Activated CD8-positive, alpha-beta memory T cell treated with anti-CD3 and anti-CD28 coated beads for 4 hours (primary cell): ENCODE measurements at places on chromosomes 5 and 9.

- DNase-seq: no peak
These were observed 252.9 kb downstream of the CWC27 start for GRCh38 chr5:65021527-65022226.

GRCh38 chr5:126437721-126438120, 14.5 kb downstream of the GRAMD2B start:
- no peak for DNase-seq

DNA sequence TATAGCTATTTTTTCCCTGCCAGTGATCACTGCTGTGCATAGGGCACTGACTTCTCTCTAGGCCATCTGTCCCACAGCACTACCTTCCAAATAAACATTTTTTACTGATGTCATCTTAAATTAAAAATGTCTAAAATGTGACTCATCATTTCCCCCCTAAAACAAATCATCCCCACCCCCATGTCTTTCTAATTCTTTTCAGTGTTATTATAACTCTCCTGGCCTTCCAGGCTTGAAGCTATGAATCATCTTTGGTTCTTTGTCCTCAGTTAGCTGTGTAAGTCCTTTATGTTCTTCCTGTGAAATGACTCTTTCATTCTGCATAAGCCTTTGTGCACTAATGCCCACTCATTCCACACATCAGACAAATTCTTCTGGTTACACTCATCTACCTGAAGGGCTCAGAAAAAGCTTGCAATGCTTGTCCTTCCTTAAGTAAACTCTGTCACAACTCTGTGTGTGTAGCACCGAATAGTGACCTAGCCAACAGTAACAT, 78.1 kb downstream of the CFAP95 start:
- DNase-seq: no peak

DNA sequence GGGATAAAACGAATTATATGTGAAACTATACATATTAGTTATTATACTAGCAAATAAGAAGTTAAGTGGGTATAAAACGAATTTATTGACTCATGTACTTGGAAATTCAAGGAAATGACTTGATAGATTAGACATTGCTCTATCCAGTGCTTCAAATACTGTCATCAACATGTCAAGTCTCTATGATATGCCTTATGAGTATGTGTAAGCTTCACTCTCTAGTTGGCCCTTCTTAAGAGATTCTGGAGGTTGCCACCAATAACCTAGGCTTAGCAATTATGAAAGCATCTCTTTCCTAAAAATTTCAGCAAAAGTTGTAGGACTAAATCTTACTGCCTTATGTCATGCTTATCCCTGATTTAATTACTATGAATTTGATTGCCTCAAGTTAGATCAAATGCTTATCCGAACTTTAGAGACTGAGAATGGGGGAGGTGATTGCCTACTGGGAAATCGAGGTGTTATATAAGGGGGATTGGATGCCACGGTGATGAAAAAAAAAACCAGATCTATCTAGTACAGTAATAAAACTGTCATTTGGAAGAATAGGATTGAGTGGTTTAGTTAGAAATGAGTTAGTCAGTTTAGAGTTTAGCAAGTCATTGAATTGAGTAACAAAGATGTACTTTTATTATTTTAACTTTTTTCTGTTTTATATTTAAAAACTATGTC, 46.9 kb downstream of the CSNK1G3 start:
- DNase-seq: no peak

- no peak for DNase-seq
These were observed 39.7 kb downstream of the SLC6A7 start for GRCh38 chr5:150229571-150229970.

DNA sequence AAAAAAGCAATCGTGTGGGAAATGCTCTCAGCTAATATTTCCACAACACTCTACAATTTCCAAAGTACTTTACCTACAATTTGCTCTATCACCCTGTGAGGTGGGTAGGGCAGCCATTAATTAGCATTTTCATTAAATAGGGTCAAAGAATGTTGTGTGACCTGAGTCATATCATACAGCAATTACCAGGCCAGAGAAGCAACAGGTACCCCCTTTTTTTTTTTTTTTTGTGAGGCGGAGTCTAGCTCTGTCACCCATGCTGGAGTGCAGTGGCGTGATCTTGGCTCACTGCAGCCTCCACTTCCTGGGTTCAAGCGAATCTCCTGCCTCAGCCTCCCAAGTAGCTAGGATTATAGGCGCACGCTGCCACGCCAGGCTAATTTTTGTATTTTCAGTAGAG, 108.8 kb upstream of the RETREG1 start:
- DNase-seq: no peak

GRCh38 chr9:21836437-21837161, 34.2 kb downstream of the MTAP start:
- DNase-seq: no peak

DNA sequence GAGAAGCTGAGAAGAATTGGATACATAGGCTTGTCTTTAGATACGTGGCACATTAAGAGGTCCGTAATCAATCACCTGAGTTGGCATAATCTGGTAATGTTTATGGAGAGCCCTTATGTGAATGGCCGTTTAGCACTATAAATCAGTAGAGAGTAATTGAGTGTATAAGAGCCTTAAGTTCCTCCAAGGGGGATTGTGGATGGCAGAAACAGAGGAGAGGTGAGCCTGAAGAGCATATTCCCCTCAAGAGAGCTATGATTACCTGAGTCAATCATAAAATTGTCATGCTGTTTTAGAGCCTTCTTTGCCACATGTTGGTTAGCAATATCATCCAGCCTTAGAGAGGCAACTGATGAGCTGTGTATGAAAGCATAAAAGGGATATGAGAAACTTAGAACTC, 58.8 kb downstream of the FOCAD start:
- DNase-seq: no peak

- DNase-seq: no peak
These were observed 27.4 kb downstream of the TNFSF8 start for GRCh38 chr9:114902786-114903524.

DNA sequence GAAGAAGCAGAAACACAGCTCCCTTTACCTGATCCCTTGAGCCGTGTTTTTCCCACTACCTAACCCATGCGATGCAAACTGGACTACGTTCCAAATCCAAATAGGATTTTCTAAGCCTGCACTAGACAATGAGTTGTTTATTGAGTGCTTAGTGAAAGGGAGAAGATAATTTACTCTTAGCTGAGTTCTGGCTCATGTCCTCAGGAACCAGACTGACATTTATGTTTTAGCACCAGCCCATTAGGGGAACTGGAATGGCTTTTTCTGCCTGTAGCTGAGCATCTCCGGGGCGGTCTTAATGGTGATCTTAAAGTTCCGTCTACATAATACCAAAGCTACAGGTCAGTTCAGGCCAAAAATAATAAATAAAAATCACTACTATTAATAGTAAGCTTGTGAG, 81.5 kb downstream of the SH3TC2 start:
- no peak for DNase-seq

GRCh38 chr5:30324083-30324482, 869.4 kb upstream of the CDH6 start:
- DNase-seq: no peak

DNA sequence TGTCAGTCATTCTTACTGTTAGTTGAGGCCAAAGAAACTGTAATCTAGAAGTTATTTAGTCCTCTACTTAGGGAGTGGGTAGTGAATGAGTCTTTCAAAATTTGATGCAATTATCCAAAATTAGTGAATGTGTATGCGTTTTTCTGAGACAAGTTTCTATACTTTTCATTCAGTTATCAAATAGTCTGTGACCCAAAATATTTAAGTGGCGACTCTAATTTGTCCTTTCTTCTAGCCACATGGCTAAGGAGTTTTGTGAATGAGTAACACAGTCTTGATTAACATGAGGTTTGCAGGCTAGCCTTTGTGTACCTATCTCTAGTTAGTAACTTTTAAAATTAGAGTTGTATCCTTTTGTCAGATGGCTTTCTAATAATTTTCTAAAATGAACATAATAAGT, 45.6 kb downstream of the COMMD10 start:
- no peak for DNase-seq

DNA sequence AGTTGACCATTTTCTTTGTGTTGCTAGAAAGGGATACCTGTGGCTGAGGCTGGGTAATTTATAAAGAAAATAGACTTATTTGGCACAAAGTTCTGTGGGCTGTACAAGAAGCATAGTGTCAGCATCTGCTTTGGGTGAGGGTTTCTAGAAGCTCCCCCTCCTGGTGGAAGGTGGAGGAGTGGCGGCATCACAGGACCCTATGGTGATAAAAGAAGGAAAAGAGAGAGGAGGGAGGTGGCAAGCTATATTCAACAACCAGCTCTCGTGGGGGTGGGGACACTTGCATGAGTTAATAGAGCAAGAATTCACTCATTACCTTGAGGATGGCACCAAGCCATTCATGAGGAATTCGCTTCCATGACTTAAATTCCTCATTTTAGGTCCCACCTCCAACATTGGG, 2041.4 kb upstream of the CDH9 start:
- DNase-seq: no peak

DNA sequence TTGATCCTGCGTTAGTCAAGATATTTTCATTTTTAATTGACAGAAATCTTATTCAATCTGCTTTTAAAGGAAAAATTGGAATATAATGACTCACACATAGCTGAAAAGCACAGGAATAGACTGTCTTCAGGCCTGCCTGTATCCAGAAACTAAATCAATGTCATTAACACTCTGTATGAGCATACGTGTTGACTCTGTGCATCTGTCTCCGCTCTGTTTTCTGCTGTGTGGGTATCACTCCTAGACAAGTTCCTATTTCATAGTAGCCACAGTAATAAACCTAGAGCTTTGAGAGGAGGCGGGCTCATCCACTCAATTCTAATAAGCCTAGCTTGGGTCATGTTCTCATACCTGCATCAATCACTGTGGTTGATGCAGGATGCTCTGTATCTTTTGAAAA, 267.6 kb downstream of the KCTD16 start:
- no peak for DNase-seq

DNA sequence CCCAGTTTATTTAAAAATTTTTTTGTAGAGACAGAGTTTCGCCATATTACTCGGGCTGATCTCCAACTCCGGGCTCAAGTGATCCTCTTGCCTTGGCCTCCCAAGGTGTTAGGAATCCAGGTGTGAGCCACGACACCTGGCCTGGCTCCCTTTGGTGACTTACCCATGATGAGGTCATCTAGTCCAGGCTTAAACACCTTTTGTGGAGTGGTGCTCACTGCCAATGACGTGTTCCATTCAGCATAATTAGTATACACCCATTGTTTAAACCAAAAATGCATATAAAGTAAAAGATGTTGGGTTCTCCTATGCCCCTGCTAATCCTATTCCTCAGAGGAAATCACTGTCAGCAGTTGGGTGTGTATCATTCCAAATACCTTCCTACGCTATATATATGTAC, 91.0 kb downstream of the HSPA4 start:
- DNase-seq: no peak
